ENCODE measurements at places on chromosomes 11 and 22. TPM values are rescaled to one million over a fixed set of nuclear protein-coding genes. Genes with fewer than 3 reads are reported as not detected.

Gene KBTBD3
- 13.4 TPM for total RNA-seq

- H3K36me3 ChIP-seq, result no peaks in the 10 kb centered on the region
- no peaks in the 10 kb centered on the region for H3K4me1 ChIP-seq
- no peak overlapping the region for H3K4me3 ChIP-seq
- no peak overlapping the region for H3K27ac ChIP-seq
- peak; percentile 29 for DNase-seq
- H3K27me3 ChIP-seq, result no peaks in the 10 kb centered on the region
Observed at GRCh38 chr22:24500277-24500820, 5.2 kb downstream of the UPB1 start.

- H3K27ac ChIP-seq, result no peak overlapping the region
- no peak overlapping the region for H3K4me3 ChIP-seq
- H3K4me1 ChIP-seq, result peaks cover 22% of the 10 kb centered on the region
- H3K36me3 ChIP-seq, result no peaks in the 10 kb centered on the region
Observed at GRCh38 chr11:6642957-6643356, 12.7 kb downstream of the DCHS1 start.

- no peaks in the 10 kb centered on the region for H3K4me1 ChIP-seq
- H3K4me3 ChIP-seq, result no peak overlapping the region
- no peaks in the 10 kb centered on the region for H3K27me3 ChIP-seq
- H3K36me3 ChIP-seq, result no peaks in the 10 kb centered on the region
- no peak overlapping the region for H3K27ac ChIP-seq
- DNase-seq, result no peak
Observed at GRCh38 chr11:112627588-112628045, 333.6 kb upstream of the NCAM1 start.

DNA sequence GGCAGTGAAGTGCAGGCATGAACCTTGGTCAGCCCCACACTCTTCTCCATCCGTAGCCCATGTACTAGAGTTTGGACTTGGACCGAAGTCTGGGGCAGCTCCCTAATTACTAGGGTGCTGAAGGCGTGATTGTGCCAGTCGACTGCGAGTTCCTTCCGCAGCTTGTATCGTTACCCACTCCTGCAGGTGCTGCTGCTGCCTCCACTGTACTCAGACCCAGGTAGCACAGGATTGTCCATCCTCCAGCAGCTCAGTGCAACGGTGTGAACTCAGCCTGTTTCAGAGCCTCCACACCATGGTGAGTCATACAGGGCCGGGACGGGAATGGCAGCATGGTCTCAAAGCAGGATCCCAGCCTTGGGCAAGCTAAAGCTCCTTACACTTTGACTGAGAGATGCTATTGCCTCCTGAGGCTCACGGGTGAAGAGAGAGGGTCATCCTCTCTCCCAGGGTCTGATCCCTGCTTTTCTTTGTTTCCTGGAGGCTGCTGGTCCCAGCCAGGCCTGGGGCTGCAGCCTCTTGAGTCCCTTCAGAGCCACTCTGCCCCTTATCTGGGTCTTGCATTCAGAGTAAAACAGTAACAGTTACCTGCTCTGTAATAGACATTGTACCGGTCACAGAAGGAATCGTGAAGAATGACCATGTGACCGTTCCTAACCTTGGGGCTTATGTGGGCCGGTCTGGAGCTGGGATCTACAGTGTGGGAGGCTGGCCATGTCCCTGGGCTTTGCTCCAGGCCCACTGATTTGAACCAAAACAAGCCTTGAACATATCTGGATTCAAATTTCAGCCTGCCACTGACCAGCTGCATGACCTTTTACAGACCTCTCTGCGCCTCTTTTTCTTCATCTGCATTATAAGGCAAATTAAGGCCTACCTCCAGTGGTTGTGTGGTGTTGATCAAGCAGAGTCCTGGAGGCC, 1.7 kb downstream of the TKFC start:
- no peak overlapping the region for H3K4me3 ChIP-seq
- no peak overlapping the region for H3K27ac ChIP-seq
- H3K27me3 ChIP-seq, result no peaks in the 10 kb centered on the region
- peaks cover 32% of the 10 kb centered on the region for H3K4me1 ChIP-seq
- DNase-seq, result no peak

GRCh38 chr11:108622341-108622740, 28.8 kb upstream of the EXPH5 start:
- H3K27ac ChIP-seq, result no peak overlapping the region
- no peaks in the 10 kb centered on the region for H3K4me1 ChIP-seq
- H3K36me3 ChIP-seq, result no peaks in the 10 kb centered on the region
- no peaks in the 10 kb centered on the region for H3K27me3 ChIP-seq
- no peak for DNase-seq

Gene TAGLN
- 407 TPM for total RNA-seq

Gene LMNTD2
- 4.2 TPM for total RNA-seq
